ENCODE measurements at places on chromosomes 12 and 14.
A peak's percentile ranks its signal among the peaks of the same experiment; 100 is the strongest.

DNA sequence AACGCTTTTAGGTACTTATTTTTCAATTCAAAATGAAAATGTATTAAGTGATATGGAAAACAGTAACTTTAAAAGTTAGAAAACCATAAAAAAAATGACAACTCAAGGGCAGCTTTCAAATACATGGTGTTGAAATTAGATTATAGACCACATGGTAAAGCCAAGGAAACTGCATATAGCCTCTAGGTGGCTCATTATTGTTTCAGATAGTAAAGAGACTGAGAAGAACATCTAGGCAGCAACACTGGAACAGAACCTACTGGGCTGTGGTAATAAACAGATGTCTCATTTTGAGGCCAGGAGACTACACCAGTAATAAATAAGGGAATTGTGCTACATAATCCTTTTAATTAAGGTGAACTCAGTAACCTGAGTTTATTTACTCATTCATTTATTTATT lies 13.0 kb downstream of the FBXO33 start:
- DNase-seq, result no peak

DNA sequence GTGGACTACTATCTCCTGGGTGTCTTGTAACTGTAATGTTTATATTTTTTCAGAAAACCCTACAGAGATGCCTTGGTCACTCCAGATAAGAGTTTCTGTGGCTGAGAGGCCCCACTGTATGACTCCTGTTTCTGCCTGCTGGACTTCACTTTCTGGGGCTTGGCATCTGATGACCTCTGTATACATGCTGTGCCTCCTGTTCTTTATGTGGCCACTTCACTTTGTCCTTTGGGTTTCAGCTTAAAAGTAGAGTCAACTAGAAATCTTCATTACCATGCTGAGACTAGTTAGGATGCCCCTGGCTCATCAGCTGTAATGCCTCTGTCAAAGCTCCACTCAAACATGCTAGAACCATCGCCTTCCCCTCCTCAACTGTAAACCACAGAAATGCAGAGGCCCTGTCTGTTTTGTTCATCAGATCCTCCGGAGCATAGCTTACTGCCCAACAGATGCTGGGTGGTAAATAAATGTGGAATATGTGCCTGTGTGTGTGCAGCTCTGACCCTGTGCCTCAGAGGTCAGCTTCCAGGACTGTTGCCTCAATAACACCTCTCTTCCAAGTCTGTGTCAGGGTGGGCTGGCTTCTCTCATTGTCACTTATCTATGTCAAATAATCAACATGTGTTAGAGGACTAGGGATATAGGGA lies 25.5 kb downstream of the ZNF664 start:
- no peak for DNase-seq

DNA sequence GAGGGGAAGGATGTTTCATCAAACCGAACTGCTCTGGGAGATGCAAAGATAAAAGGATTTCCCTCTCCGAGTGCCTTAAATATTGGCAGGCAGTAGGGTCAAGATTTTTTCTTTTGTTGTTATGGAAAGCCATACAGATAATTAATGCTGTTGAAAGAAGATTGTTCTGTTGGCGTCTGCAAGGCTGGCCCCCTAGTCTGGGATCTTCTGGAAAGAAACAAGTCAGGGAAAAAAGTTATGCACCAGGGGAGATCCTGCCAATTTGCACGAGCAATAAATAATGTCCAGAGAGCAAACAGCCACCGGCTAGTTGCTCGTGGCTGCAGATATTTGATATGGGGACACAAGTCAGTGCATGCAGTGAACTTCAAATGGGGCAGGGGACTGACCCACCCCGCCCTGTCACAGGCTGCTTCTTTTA lies 202.1 kb upstream of the MYL2 start:
- no peak for DNase-seq

DNA sequence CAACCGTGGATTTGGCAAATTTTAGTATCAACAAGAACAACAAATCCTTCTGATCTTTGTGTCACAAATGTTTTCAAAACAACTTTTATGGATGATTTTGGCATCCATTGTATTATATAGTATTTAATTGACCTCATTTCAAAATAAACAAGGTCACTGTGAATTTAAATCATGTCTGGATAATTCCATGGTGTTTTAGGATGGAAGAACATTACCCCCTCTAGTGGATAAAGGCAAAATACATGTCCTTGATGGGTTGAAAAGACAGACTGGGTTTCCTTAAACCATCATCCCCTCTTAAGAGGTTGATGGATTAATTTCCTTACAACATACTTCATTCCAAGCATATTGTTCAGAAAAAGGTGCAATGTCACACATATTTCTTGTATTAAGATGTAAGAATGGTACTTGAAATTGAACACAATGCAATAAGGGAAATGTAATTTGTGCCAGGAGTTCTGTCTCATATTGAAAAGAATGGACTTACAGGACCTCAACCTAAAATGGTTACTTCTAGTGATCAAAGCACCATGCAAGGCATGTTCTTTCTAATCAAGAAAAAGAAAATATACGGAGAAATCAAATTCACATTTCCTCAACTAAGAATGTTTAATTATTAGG lies 352.0 kb downstream of the BCAT1 start:
- peak; percentile 33 for DNase-seq

DNA sequence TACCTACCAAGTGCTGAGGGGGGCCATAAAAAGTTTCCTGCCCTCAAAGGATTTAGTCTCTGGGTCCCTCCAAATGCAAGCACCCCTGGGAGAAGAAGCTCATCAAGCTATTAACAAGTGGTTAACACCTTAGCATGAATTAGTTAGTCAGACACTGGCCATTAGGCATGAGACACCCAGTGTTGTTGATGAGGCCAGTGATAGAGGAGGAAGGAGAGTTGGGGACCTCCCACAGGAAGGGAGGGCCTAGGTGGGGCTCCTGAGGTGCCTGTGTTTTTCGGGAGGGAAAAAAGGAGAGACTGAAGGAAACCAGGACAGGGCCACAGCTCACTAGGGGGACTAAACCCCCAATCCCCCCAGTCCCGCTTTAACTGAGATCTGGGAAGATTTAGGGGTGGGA lies 4.5 kb upstream of the KRT71 start:
- DNase-seq, result no peak

- peak; percentile 29 for DNase-seq
These were observed 29.9 kb upstream of the TC2N start for GRCh38 chr14:91897106-91897701.

GRCh38 chr12:18837025-18837424 lies 99.1 kb downstream of the CAPZA3 start:
- no peak for DNase-seq

DNA sequence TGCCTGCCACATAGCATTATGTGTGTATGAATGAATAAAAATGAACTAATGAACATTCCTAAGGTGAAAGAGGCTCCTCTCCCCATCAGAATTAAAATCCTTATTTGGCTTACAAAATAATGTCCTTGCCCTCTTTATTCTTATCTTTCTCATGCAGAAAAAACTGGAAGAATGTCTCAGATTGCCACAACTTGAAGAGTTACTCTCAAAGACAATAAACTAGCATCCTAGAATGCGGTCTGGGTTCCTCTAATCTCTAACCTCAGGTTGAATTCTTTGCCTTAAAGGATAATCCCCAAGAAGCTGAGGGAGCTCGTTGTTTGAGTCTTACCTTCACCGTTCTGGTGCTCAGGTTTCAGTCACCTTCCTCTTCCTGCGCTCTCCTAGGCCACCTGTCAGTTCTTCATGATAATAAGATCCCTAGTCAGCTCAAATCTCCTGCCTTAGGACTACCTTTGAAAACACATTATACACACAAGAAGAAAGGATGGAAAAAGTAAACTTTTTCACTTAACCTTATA lies 147.1 kb downstream of the PHLDA1 start:
- DNase-seq, result no peak

DNA sequence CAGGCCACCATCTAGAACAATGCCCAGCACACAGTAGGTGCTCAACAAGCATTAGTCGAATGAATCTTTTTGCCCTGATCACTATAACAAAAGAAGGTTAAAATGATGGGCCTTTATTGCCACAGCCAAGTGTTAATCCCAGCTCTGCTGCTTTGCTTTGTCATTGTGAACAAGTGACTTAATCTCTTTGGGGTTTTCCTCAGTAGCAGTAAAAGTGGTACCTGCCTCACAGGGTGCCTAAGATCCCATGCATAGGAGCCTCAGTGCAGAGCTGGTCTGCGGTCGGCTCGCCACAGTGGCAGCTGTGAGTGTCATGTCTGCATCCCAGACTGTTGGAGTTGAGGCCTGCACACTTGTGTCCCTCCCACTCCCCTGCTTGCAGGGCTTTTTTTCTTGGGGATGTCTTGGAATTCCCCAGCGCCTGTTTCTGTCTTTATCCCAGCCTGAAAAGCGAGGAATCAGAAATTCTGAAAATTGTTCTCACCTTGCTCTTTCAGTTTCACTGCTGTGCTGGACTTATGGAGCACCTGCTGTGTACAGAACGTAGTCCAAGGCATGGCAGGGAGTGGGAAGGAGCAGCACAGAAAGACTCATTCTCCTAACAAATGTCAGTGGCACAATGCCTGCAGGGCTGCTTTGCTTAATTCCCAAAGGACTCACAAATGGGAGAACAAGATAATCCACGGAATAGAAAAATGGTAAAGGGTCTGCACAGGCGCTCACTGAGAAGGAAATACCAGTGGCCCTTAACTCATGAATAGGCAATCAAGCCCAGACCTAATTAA lies 90.8 kb downstream of the EML1 start:
- no peak for DNase-seq

DNA sequence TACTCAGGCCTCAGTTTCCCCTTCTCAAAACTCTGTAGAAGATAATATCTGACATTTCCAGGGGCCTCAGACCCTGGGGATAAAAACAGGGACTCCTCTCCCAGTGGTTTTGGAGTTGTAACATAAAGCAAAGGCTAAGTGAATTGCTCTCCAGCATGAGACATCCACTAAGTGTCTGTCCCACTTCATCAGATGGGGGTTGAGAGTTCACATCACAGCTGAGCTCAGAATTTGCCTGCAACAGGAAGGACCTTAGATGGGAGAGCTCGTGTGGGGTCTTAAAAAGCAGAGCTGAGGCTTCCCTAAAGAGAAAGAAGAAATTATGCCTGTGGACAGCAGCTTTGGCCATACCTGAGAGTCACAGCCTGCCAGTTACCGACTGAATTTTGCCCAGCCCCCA lies 61.1 kb downstream of the TBX5 start:
- no peak for DNase-seq

GRCh38 chr12:116347265-116347664 lies 69.8 kb upstream of the MED13L start:
- no peak for DNase-seq

DNA sequence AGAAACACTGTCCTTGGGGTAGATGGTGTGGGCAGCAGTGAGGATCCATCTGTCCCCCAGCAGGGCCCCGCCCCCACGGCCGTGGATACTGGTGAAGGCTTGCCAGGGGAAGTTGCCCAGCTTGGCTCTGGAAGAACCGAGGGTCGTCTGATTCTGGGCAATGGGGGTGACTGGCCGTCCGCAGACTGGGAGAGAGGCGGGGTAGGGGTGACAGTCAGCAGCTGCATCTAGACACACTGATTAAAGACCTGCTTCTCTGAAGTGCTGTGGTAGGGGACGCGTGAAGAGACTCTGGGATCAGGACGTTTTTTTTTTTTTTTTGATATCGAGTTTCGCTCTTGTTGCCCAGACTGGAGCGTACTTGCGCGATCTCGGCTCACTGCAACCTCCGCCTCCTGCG lies 4.7 kb upstream of the C1R start:
- DNase-seq, result no peak

DNA sequence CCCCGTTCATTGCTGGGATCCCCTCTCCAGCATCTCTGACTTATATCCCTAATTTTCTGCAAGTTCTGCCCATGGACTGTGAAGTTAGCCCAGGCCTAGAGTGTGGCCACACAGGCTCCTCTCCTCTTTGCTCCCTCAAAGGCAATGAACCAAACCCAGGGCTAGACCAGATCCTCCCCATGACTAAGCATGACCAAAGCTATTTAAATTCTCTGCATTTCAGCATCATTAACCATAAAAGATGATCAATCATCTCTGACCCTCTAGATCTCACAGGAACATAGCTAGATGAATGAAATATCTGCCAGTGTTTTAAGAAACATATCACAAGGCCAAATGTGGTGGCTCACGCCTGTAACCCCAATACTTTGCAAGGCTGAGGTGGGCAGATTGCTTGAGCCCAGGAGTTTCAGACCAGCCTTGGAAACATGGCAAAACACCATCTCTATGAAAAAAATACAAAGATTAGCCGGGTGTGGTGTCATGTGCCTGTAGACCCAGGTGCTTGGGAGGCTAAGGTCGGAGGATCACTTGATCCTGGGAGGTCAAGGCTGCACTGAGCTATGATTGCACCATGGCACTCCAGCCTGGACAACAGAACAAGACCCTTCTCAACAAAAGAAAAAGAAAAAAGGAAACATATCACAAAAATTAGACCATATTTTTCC lies 2.2 kb upstream of the KRT3 start:
- DNase-seq, result peak; percentile 91

DNA sequence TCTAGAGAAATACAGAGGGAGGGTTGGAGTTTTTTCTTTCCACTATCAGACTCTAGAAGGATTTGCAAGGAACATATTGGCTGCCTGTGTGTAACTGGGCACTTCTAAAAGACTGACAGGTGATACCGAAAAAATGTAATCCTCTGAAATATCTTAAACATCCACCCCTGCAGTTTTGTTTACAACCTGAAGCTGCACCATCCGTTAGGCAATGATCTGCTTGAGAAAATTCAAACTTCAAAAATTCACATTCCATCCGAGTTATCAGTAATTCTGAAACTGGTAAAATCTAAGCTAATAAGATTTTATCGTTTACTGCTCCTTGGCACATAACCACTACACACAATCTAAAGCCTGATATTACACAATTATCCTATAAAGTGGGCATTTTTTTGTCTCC lies 528.6 kb downstream of the FUT8 start:
- DNase-seq, result no peak

DNA sequence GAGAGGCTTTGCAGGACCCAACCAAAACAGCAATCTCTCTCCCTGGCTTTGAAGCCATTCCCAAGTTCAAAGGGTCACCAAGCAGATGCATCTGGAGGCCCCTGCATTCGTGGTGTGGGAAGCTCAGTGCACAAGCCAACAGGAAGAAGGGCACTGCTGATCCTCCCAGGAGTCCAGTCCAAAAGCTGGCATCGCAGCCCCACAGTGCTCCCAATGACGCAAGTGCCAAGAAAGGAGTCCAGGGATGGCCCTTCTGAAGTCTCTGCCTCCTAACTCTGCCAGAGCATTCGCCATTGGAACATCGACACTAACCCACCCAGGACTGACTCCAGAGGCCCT lies 25.1 kb downstream of the PXN start:
- no peak for DNase-seq

- DNase-seq, result no peak
These were observed 64.4 kb upstream of the BTG1 start for GRCh38 chr12:92210071-92210470.

GRCh38 chr12:77072833-77073495 lies 7.6 kb upstream of the E2F7 start:
- peak; percentile 34 for DNase-seq
